Cortex of kidney (tissue), 1 donor: ENCODE measurements at places on chromosomes 11 and 22.

DNA sequence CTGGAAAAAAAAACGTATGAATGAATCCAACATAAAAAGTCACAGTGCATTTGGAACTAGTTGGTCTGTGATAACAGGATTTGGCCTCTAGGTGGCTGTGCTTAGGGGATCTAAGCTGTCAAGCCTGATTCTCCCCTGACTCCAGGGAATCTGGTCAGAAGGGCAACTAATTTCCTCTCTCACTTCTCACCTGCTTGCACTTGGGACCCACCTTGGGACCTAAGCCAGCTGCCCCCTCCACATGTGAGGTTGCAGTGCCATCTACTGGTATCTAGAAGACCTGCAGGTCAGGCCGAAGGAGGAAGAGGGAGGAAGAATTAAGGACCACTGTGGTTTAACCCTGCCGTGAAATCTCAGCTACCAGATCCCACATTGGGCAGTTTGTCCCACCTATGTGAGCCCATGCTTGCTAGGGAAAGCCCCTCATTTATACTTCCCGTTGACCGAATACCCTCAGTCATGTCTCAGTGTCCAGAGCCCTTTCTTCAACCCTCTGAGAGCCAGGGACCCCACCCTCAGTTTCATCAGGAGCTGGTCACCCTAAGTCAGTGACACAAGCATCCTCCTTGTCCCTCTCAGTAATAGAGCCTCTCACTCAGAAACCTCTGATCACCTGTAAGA lies 33.2 kb upstream of the CAVIN3 start:
- peak; percentile 10 for DNase-seq

- DNase-seq = no peak
These were observed 82.5 kb upstream of the PICALM start for GRCh38 chr11:86151174-86152005.

DNA sequence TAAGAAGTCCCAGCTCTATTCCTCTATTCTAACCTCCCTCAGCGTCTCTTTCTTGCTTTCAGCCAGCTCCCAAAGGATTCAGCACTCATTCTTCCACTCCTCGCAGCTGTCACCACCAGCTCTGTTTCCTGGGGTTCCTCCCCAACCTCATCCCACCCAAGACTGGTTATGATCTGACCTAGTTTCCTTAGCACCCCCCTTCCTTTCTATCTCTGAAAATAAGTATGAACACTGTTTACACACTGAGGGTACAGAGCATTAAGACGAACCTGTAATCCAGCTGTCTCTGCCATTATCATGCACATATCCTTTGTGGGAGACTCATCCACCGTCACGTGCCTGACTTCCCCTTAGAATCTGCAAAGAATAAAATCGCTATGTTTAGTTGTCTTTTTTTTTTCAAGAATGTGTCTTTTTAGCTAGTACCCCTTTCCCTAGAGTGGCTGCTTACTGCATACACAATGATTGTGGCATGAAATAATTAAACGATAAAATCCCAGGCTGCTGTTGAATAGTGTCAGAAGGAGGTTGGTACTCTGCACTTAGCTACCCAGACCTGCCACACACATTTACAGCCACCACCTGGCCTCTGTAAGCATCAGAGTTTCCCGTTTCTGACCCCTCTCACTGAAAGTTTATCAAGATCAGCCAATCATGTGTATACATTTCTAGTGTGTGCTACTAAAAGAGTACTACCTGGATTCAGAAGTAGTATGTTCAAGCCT lies 26.9 kb upstream of the CSTF3 start:
- DNase-seq = no peak

- no peak for DNase-seq
These were observed 1.6 kb upstream of the MCAM start for GRCh38 chr11:119318240-119319135.

DNA sequence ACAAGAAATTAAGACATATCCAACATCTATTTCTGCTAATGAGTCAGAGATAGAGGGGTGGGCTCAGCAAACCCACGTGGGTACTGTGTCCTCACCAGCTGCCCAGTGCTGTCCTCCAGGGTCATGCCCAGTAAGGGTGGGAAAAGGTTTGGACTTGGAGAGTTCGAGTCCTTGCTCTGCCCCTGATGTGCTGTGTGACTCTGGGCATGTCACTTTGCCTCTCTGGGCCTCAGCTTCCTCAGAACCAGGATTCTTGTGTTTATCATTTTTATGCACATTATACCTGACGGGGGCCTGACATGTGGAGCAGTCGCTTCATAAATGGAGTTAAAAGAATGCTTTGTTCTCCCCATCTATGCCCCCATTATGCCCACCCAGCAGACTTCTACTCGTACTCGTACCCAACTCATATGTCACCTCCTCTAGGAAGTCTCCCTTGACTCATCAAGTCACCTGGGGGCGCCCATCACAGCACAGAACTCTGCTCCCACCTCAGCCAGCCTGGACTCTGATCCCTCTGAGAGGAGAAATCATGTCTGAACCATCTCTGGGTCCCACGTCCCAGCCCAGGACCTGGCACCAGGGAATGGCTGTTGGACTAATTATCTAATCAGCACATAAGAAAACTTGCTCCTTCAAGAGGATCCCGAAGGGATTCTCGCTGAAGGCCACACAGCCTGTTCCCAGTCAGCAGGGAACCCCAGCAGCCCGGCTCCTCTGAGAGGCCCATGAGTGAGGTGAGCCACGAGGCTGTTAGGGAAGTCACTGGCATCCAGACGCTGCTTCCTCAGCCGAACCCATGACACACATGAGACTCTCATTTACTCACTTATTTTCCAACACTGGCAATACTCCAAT lies 38.7 kb upstream of the TSKU start:
- no peak for DNase-seq

- no peak for DNase-seq
These were observed 171.8 kb downstream of the CTTN start for GRCh38 chr11:70569996-70570692.

DNA sequence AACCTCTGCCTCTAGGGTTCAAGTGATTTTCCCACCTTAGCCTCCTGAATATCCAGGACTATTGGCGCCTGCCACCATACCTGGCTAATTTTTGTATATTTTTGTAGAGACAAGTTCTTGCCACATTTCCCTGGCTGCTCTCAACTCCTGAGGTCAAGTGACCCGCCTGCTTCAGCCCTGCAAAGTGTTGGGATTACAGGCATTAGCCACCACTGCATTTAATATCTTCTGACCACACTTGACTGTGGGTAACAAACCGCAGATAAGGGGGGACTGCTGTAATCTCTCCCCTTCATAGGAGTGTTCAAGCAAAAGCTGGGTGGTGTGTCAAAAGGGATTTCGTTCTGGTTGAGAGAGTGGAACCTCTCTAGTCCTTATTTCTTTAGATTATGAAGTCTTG lies 53.4 kb downstream of the GRAMD1B start:
- no peak for DNase-seq

- no peak for DNase-seq
These were observed 51.7 kb downstream of the NAT10 start for GRCh38 chr11:34157163-34157562.

DNA sequence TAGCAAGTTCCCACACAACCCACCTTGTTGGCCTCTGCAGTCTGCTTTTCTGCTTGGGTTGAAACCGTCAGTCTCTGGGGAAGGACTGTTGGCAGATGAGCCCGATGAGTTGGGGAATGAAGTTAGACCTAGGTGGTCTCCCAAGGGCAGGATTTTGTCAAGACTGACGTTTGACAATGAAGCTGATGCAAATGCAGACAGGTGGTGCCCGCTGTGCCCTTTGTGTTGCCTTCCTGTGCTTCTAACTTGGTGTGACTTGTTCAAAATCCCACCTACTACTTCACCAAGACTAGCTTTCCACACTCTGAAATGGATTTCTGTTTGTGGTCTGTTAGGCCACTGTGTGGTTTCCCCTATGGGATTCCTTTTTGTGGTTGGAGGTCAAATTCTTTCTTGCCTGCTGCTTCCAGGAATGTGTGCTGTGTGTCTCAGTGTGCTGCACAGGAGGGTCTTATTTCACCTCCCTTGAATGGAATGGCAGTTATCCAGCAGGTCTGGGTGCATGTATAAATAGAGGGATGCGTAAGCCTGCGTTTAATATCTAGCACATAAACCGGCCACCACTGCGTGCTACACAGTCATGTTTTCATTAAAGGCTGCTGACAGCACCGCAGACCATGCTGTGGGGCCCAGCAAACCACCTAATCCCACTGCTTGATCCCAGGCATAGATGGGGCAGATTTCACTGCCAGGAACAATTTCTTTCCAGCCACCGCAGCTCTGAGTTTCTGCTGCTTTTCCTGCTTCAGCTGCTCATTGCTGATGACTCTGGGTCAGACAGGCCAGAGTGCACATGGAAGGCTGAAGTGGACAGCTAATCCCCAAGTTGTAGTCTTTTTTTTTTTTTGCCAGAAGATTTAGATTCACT lies 44.8 kb downstream of the ADAMTS8 start:
- DNase-seq = no peak

DNA sequence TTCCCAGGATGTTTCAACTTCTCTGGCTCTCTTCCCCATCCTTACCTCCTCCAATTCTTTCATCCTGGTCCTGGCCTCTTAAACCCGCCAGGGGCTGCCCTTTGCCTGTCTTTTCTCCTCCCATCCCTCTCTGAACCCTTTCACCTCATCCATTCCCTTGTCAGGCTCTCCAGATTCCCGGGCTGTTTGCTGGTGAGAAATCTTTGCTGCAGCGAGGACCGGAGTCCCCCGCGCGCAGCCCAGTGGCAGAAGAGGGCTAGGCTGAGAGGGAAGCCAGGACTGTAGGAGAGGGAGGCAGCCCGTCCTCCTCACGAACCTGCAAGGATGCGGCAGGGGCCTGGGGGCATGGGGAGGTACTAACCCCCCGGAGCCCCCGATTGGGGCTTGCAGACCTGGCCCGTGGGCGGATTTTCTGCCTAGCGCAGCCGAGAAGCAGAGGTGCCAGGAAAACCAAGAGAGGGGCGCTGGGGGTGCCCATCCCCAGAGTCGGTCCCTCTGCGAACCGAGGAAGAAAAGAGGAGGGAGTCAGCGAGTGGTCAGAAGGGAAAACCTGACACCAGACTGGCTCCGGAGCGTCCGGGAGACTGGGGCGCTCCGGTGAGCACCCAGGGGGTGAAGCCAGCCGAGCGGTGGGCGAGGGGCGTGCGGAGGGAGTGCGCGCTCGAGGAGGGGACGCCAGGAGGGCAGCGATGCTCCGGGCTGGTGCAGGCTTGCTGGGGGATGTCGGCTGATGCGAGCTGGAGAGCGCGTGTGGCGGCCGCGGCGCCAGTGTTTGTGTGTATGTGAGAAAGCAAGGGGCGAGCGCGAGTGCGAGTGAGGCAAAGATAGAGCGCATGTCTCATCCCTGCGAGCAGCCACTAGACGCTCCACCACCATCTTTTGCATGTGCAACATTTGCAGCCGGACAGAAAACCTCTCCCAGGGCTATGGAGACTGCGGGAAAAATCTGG lies at the start of gene GRIA4:
TSS of gene GRIA4 (plus strand) at position 242 of the 950 bp plus-strand sequence. CDS start 925 bp downstream, outside the sequence.
- no peak for DNase-seq

DNA sequence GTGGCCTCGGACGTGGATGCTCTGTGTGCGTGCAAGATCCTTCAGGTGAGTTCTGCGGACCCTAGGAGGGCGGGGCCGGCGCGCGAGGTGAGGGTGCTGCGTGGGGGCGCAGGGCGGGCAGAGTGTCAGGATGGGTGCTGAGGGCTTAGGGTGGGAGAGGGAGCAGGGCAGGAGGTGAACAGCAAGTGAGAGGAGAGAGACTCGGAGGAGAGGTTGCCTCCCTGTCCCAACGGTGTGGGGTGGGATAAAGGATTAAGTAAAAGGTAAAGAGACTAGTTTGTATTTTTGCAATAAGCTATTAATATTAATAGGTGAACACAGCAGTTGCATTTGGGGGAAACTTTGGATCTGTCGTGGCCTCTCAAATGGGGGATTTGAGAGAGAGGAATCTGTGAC lies 451 bp downstream of the CDC45 start:
- no peak for DNase-seq

DNA sequence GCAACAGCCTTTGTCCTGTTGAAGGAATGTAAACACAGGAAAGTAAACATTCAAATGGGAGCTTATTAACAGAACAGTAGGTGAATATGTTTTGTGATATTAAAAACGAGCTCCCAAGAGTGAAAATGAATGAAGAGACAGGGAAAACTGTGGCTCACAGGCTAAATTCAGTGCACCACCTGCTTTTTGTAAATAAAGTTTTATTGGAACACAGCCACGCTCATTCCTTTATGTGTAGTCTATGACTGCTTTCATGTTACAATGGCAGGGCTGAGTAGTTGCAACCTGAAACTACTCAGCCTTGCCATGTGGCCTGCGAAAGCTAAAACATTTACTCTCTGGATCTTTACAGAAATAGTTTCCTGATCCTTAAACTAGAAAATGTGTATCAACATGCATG lies 136.9 kb downstream of the MYO18B start:
- no peak for DNase-seq

- DNase-seq = no peak
These were observed 26.1 kb downstream of the TSPAN4 start for GRCh38 chr11:868802-869201.

DNA sequence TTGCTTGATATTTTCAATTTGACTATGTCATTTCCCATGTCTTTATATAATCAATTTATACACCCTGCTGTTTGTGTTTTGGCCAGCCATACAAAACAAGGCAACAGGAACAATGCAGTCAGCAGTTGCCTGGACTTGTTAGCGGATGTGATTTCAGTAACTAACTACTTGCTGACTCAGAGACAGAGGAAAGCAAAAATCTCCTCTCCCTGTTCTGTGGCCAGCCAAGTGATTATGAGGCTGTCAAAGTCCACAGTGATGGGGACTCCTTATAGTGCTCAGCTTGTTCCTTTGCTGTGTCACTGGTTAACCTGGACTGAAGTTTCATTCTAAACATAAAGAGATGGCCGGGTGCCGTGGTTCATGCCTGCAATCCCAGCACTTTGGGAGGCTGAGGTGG lies 32.6 kb upstream of the APLP2 start:
- no peak for DNase-seq

DNA sequence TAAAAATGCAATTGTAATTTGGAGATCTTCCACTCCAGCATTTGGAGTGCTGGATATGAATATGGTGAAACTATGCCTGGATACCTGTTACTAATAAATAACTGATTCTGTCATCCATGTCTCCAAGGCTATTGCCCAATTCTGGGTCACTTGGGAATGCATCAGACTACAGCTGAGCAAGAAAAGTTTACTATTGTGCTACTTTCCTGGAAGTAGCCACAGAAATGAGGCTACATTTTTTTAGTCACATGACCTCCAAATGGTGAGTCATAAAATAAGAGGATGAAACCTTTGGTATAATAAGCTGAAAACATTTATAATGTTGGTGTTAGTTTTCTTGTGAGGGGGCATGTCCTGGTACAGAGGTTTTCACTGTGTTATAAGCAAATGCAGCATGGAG lies 44.4 kb downstream of the DCDC1 start:
- no peak for DNase-seq

DNA sequence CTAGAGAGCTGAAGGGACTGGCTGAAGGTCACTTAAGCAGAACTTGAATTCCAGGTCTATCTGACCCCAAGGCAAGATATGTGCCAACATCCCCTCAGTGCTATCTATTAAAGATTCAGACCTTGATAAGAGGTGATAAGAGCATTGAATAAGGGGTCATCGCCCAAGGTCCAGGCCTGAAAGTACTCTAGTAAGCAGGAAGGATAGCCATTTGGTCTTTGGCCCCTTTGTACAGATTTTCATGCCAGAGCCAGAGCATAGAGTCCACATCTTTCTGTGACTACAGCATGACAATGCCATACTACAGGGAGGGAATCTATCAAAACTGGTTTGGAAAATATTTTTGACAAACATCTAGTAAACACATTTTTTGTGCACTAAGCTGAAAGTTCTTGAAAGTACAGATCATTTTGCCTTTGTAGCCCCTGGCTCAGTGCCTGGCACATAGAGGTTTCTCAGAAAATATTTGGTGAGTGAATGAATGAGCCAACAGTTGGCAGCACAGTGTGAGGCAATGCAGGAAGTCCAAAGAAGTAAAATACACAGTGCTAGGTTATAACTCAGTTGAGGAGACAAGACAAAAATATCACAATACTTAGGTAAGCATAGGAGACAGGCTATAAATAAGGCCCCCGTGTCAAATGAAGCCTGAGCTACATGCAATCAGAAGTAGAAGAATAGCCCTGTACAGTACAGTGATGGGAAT lies 15.1 kb upstream of the RRAS2 start:
- no peak for DNase-seq
